Stimulated activated CD4-positive, alpha-beta T cell treated with anti-CD3 and anti-CD28 coated beads, Interleukin-1b, Interleukin-23, amount 100 ng/mL, for 24 hours (primary cell): ENCODE measurements at places on chromosomes 13 and 19.

GRCh38 chr13:110705826-110706569 is at the start of gene CARS2:
Gene CARS2, minus strand, starts transcription at chr13:110706116. Its CDS starts 23 bp downstream, at chr13:110706093.
- DNase-seq: peak; percentile 92

DNA sequence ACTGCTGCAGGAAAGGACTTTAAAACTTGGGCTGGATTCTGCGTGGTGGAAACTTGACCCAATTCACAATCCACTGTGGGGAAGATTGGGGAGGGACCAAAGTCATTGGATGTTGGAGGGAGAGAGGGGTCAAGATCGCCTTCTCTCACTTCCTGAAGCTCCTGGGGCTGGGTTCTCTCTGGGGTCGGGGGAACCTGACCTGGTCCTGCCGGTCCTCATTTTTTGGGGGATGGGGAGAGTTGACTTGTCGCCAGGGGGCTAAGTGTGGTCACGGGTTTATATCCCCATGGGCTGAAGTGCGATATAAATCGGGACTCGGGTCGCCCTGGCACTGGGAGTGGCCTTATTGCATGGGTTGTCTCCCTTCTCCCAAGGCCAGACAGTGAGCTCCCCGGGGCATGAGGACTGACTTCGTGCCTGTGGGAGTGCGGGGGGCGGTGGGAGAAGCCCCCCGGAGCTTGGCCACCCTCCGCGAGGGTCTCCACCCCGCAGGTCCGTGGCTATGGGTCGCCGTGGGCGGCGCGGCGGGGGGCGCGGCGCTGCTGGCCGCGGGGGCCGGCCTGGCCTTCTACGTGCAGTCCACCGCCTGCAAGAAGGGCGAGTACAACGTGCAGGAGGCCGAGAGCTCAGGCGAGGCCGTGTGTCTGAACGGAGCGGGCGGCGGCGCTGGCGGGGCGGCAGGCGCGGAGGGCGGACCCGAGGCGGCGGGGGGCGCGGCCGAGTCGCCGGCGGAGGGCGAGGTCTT is 6.3 kb downstream of the ICAM5 start:
- DNase-seq: no peak

GRCh38 chr13:39422845-39423565 is 180.0 kb downstream of the LHFPL6 start:
- DNase-seq: no peak

DNA sequence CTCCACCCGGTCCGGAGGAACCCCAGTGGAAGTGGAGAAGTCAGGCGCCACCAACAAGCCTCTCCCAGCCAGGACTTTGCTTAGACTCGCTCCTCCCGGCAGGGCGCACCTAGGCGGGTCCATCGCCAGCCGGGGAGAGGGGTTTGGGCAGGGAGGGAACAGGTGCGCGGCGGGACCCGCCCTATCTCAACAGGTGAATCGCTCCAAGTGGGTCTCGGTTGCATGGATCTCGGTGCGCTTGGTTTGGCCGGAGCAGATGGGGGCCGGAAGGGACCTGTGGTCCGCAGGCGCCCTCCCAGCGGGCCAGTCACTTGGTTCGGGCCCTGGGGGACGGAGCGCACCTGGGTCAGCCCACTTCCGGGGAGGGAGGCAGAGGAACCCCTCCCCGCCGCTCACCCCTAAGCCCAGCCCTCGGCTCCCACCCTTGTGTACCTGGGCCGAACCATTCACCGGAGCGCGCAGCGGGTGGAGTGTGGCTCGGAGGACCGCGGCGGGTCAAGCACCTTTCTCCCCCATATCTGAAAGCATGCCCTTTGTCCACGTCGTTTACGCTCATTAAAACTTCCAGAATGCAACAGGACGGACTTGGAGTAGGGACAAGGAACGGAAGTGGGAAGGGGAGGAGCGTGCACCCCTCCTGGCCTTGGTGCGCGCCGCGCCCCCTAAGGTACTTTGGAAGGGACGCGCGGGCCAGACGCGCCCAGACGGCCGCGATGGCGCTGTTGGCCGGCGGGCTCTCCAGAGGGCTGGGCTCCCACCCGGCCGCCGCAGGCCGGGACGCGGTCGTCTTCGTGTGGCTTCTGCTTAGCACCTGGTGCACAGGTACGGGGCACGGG is at the start of gene LSR:
LSR (plus strand) TSS at position 693 of the 836 bp plus-strand sequence; CDS start at position 714, 21 bp downstream.
- DNase-seq: no peak

- DNase-seq: no peak
Observed at GRCh38 chr19:7539827-7540425, 4.4 kb downstream of the PNPLA6 start.

- no peak for DNase-seq
Observed at GRCh38 chr19:58382997-58383603, 2.3 kb upstream of the ZNF837 start.

- DNase-seq: no peak
Observed at GRCh38 chr13:20997301-20998161, 63.9 kb downstream of the LATS2 start.

GRCh38 chr19:5826531-5827341 is 12.8 kb downstream of the FUT6 start:
- no peak for DNase-seq

- DNase-seq: no peak
Observed at GRCh38 chr13:27005556-27005955, 166.1 kb downstream of the USP12 start.

DNA sequence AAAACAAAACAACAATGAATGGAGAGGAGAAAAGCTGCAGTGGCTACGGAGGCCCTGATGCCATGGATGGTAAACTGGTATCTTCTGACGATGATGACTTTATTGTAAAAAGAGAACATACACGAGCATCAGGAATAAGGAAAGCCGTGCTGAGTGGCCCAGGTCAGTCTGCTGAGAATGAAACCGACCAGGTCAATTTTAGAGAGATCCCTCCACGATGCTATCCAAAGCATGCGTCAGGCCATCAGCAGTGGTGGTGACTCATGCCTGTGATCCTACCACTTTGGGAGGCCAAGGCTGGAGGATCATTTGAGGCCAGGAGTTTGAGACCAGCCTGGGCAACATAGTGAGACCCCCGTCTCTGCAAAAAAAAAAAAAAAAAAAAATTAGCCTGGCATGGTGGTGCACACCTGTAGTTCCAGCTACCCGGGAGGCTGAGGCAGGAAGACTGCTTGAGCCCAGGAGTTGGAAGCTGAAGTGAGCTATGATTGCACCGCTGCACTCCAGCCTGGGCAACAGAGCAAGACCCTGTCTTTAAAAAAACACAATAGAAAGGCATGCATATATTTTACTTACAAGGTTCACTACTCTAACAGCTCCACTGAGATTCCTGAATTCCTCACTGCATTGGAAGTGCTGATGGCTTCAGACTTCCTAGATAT is 62.3 kb downstream of the GADD45B start:
- no peak for DNase-seq

- no peak for DNase-seq
Observed at GRCh38 chr19:39709026-39709872, 5.0 kb downstream of the LGALS14 start.

DNA sequence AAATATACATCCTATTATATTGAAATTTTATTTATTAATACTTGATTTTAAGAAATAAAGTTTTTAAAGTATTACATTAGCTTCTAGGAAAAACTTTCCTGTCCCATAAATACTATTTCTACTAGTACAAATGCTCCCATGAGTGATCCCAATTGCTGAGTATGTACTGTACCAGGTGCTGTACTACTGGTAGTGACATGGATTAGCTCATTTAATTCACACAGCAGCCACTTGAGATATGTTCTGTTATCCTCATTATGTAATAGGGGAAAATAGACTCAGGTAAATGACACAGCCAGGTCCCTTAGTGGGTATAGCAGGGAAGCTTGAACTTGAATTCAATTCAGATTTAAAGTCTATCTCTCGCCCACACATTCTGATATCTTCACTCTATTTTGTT is 363.1 kb downstream of the FGF14 start:
- no peak for DNase-seq

- DNase-seq: no peak
Observed at GRCh38 chr13:110399801-110400200, 92.7 kb downstream of the COL4A2 start.

GRCh38 chr13:31242916-31243315 is 43.1 kb downstream of the B3GLCT start:
- DNase-seq: no peak

GRCh38 chr19:13796301-13797057 is 1.2 kb downstream of the ZSWIM4 start:
- no peak for DNase-seq

- DNase-seq: no peak
Observed at GRCh38 chr13:93499991-93500390, 273.4 kb downstream of the GPC6 start.

- no peak for DNase-seq
Observed at GRCh38 chr19:33715462-33715861, 81.2 kb upstream of the KCTD15 start.

DNA sequence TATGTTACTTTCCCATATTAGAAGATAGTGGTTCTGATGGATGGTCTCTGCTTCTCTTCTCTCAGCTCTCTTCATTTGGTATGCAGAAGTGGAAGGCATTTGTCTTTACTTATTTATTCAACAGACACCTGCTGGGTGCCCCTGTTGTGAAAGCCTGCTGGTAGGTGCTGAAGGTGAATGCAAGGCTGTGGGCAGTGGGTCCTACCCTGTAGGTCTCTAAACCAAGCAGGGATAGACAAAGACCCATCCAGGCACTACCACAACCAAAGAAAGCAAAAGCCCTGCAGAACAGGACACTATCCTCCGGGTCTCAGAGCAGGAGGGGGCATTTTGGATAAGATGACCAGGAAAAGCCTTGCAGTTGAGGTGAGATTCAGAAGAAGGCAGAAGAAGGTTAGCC is 106.1 kb downstream of the STARD13 start:
- DNase-seq: no peak

GRCh38 chr19:43798546-43799409 is 3.5 kb downstream of the LYPD5 start:
- DNase-seq: no peak

GRCh38 chr13:75704194-75704926 is 68.2 kb downstream of the LMO7 start:
- no peak for DNase-seq

GRCh38 chr13:51148952-51149573 is 38.0 kb upstream of the C13orf42 start:
- DNase-seq: no peak

DNA sequence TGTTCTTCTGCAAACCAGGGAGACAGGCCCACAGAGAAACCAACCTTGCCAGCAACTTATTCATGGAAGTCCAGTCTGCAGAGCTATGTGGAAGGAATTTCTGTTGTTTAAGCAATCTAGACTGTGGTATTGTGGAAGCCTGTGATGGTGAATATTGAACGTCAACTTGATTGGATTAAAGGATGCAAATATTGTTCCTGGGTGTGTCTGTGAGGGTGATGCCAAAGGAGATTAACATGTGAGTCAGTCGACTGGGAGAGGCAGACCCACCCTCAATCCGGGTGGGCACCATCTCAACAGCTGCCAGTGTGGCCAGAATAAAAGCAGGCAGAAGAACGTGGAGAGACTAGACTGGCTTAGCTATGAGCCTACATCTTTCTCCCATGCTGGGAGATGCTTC is 606.0 kb downstream of the EFNB2 start:
- no peak for DNase-seq

- no peak for DNase-seq
Observed at GRCh38 chr13:98349731-98350305, 172.7 kb upstream of the RNF113B start.

- DNase-seq: no peak
Observed at GRCh38 chr19:39834287-39834841, 402 bp upstream of the DYRK1B start.

GRCh38 chr13:99601535-99601934 is 100.3 kb downstream of the TM9SF2 start:
- DNase-seq: no peak

GRCh38 chr19:11481534-11482383 is 913 bp upstream of the ELAVL3 start:
- peak; percentile 42 for DNase-seq

DNA sequence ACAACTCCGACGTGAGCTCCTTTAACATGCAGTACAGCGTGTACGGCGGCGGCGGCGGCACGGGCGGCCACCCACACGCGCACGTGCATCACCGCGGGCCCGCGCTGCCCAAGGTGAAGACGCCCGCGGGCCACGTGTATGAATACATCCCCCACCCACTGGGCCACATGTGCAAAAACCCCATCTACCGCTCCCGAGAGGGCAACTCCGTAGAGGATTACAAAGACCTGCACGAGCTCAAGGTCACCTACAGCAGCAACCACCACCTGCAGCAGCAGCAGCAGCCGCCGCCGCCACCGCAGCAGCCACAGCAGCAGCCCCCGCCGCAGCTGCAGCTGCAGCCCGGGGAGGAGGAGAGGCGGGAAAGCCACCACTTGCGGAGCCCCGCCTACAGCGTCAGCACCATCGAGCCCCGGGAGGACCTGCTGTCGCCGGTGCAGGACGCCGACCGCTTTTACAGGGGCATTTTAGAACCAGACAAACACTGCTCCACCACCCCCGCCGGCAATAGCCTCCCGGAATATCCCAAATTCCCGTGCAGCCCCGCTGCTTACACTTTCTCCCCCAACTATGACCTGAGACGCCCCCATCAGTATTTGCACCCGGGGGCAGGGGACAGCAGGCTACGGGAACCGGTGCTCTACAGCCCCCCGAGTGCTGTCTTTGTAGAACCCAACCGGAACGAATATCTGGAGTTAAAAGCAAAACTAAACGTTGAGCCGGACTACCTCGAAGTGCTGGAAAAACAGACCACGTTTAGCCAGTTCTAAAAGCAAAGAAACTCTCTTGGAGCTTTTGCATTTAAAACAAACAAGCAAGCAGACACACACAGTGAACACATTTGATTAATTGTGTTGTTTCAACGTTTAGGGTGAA is 6.6 kb downstream of the SLITRK5 start:
- no peak for DNase-seq

DNA sequence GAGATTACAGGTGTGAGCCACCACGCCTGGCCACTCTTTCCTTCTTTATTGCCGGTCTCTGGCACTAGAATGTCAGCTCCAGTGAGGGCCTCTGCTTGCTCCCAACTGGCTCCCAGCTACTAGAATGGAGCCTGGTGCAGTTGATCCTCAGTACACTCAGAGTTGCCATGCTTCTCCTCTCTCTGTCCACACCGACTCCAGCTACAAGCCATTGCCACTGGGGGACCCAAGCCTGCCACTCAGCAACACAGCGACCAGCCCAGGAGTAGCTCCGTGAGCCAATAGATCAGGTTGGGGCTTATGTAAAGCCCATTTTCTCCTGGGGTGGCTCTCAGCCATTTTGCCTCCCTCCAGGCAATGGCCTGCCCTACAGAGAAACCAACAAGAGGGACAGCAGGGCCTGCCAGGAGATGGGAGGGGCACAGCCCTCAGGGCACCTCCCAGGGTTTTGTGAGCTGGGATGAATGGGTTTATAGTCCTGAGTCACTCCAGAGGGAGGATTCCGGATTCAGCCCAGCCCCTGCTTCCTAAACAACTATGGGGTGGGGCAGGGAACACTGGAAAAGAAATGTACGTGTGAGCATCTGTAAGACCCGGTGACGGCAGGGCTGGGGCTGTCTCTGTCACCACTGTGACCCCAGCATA is 36.5 kb downstream of the OPA3 start:
- DNase-seq: no peak
